Activated CD4-positive, alpha-beta T cell treated with anti-CD3 and anti-CD28 coated beads, Interleukin-2, Interleukin-6, amounts not matched to agents 100 ng/mL and 50 ng/mL, durations not matched to agents 16 hours and 8 hours (primary cell): ENCODE measurements at places on chromosomes 13 and 19.
A peak's percentile ranks its signal among the peaks of the same experiment; 100 is the strongest.

GRCh38 chr13:30477346-30478195 is 11.8 kb upstream of the HMGB1 start:
- DNase-seq: no peak

DNA sequence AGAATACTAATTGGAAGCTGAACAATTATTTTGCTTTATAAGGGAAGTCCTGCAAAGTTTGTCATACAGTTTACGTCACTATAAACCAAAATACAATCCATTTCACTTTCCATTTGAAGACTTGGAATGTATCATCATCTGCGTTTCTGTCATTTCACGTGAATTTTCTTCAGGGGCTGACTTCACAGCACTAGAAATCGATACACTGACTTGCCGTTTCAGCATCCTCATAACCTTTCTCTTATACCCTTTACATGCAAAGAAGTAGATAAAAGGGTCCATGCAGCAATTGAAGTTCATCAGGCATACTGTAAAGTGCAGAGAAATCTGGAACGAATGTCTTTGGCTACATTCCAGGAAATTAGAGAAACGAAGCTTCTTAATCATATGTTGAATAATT is 12.2 kb downstream of the GPR183 start:
- DNase-seq: no peak

- DNase-seq: no peak
Observed at GRCh38 chr13:105979131-105980011, 556.1 kb downstream of the EFNB2 start.

DNA sequence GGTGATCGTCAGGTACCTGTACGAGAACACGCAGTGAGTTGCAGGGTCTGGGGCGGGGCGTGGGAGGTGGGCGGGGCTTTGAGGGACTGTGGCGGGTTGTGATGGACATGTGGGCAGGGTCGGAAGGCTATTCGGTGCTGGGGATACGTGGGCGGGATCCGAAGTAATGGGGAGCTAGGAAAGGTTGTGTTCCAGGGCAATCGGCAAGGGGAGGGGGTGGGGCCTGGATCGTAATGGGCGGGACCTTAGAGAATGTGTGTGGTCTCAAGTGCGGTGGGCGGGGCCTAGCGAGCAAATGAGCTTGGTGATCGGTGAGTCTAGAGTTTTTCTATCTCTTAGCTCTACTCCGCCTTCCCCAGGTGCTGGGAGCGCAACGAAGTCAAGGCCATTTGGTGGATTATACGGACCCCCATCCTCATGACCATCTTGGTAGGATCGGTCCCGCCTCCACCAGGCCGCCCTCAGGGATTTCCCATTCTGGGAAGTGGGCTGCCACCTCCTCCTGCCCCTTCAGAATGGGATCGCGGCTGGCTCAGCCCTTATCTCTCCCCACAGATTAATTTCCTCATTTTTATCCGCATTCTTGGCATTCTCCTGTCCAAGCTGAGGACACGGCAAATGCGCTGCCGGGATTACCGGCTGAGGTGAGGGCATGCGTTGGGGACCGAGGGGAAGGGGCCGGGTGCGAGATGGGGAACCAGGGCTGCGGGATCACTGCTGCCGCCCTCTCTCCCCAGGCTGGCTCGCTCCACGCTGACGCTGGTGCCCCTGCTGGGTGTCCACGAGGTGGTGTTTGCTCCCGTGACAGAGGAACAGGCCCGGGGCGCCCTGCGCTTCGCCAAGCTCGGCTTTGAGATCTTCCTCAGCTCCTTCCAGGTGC is 9.6 kb downstream of the GIPR start:
- DNase-seq: peak; percentile 84

GRCh38 chr13:52744842-52745375 is 5.3 kb upstream of the CNMD start:
- DNase-seq: no peak

DNA sequence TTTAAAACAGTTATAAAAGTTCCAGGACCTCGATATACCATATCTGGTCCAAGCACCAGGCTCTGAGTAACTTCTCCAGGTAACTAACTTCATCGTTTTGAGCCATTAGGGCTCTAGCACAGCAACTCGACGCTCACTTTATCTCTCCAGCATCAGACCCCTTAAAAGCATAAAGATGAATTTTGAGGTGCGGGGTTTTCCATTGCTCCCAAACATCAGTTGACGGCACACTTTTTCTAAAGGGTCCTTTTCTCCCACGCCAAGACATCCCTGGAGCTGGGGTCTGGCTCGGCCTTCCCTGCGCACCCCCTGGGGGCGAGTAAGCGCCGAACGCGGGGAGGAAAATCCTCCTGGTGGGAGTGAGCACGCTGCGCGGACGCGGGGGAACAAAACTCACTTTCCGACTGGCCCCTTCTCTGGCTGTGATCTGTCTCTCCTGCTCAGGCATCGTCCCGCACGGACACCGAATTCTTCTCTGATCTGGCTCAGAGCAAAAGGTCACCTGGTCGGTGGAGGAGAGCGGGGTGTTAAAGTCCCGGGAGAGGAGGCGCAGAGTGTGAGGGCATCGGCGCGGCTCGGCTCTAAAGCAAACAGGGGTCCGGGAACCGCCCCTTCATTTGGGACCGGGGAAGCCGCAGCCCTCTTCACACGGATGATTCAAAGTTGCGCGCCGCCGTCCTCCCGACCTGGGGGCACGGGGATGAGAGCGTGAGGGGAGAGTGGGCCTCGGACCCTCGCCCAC is at the start of gene ATP7B:
Gene ATP7B (minus strand): TSS at position 561 of the 742 bp plus-strand sequence. CDS start 113 bp downstream, at position 448.
- DNase-seq: peak; percentile 12

- DNase-seq: no peak
Observed at GRCh38 chr13:113350065-113350937, 13.6 kb downstream of the GRTP1 start.

GRCh38 chr13:26047040-26047439 is 4.8 kb downstream of the SHISA2 start:
- DNase-seq: no peak

GRCh38 chr13:111204438-111205177 is 89.5 kb downstream of the ARHGEF7 start:
- no peak for DNase-seq

DNA sequence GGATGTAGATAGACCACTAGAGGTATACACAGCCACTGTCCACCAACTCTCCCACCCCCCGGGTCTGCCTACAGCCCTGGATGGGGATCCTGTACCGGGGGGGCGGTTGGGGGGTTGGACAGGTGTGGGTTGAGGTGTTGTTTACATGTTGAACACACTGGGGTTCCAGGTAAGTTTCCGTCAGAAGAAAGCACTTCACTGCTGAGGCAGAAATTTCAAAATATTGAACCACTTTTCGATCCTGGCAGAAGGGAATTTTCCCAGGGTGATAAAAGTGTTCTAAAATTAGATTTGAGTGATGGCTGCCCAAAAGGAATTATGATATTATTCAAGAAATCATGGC is 6.6 kb upstream of the CEACAM16 start:
- no peak for DNase-seq

- DNase-seq: no peak
Observed at GRCh38 chr19:29422486-29423085, 103.2 kb upstream of the VSTM2B start.

- peak; percentile 83 for DNase-seq
Observed at GRCh38 chr19:41887711-41888382, 4.9 kb downstream of the ARHGEF1 start.

DNA sequence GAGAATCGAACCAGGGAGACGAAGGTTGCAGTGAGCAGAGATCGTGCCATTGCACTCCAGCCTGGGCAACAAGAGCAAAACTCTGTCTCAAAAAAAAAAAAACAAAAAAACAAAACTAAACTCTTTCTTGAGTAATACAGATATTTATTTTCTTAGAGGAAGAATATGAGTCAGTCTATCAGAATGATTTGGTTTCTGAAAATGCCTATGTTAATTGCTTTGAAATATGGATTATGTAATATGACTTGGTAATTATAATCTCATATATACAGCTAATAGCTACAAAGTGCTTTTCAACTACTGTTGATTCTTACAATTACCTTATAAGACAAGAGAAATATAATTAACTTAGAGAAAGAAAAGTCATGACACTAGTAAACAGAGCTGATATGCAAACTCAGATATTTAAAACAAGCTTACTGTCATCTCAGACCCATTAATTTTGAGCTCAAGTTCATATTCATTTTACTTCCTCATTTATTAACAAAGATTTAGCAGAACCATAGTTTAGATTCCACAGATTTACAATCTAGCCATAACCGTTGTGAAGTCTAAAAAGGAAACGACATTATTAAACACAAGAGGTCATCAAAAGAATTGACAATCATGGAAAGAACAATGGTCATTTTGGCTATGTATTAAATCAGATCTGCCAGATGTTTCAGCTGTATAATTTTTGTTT is 88.0 kb downstream of the TBC1D4 start:
- DNase-seq: no peak
